Stimulated activated CD8-positive, alpha-beta memory T cell treated with anti-CD3 and anti-CD28 coated beads, Interleukin-4, amount 100 ng/mL, for 4 hours (primary cell): ENCODE measurements at places on chromosomes 1 and 21.

GRCh38 chr1:67227196-67227595, 60.9 kb downstream of the IL23R start:
- no peak for DNase-seq

DNA sequence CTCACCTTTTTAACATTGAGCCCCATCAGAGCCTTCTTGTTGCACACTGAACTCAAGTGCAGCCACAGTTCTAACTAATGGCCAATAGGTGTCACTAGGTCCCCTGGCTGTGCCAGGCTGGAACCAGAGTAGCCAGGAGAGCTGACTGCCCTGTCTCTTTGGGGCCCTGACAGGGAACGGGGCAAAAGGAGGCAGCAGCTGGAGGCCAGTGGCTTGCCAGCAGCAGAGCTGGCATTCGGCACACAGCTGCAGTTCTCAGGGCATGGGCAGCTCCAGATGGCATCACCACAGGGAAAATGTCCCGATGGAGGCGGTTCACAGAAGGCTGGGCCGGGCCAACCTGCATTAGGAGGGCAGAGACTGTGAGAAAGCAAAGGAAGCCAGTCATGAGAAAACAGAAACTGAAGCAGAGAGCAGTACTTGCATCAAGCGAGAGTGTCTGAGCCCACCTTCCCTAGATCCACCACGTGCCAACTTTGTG, 188.6 kb downstream of the FCRL5 start:
- no peak for DNase-seq

DNA sequence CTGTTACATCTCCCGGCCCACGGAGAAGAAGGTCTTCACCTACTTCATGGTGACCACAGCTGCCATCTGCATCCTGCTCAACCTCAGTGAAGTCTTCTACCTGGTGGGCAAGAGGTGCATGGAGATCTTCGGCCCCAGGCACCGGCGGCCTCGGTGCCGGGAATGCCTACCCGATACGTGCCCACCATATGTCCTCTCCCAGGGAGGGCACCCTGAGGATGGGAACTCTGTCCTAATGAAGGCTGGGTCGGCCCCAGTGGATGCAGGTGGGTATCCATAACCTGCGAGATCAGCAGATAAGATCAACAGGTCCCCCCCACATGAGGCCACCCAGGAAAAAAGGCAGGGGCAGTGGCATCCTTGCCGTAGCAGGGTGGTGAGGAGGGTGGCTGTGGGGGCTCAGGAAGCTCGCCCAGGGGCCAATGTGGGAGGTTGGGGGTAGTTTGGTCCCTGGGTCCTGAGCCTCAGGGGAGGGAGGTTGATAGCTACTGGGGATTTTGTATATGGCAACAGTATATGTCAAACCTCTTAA, 2.3 kb downstream of the GJB4 start:
- DNase-seq: no peak

DNA sequence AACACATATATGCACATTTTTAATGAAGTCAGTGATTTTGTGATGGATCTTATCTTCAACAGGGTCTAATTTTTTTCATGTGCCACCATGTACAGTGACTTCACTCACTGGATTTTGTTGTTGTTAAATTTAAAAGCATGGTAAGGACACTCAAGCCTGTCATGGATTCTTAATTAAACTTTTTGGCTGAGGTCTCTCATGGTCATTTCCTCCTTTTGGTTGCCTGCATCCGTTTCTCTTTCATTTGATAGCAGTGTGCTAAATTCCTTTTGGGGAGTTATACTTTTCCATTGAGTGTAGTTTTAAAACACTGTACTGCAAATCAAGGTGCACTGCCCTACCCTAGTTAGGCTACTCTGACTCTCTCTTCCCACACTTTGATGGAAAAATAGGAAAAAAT, 13.2 kb upstream of the CRB1 start:
- no peak for DNase-seq

DNA sequence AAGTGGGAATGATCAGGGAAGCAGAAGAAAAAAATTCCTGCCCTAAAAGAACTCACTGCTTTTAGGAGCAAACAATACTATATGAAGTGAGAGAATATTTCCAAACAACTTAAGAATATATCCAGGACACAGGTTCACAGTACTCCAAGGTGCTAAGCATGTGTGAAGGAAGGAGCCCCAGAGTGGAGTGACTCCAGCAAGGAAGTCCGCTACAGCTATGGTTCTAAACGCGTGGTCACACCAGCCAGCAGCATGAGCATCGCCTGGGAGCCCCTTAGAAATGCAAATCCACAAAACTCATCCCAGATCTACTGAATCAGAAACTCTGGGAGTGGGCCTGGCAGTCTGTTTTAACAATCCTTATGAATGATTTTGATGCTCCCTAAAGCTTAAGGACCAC, 36.1 kb downstream of the GADD45A start:
- no peak for DNase-seq

DNA sequence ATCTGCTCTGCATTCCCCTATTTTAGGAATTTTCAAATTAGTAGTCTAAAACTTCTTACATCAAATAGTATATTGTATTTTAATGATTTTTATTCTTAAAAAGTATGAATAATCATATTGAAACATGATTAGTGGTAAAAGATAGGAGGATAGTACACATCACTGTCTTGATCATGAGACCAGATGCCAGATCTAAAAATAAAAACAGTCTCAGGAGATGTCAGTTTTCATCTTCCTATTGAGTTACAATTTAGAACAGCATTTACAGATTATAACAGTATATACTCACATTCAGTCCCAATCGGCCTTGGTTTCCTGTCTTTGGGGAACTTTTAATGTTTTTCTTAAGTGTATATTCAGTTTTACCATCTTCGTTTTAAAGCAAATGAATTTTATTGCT, 95.9 kb downstream of the USP25 start:
- DNase-seq: no peak

- DNase-seq: no peak
These were observed 97.1 kb downstream of the FASLG start for GRCh38 chr1:172756024-172756423.

- no peak for DNase-seq
These were observed 50.3 kb downstream of the MCOLN2 start for GRCh38 chr1:84946631-84947030.

GRCh38 chr1:48947761-48948537, 171.3 kb upstream of the BEND5 start:
- no peak for DNase-seq

DNA sequence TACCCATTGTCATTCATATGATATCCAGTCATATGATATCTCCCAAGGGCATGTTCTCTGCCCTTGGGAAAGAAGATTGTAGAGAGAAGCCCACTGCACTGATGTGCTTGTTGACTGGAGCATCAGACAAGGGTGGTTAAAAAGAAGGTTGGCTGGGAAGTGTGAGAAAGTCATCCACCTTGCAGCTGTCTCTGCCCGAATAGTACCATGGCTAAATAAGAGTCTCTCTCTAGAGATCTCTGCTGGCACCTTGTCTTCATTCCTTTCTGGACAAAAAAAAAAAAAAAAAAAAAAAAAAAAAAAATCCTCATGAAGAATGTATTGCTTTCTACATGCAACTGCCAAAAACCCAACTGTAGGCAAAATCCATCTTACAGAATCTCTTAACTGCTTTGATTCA, 349.7 kb upstream of the ESRRG start:
- no peak for DNase-seq

DNA sequence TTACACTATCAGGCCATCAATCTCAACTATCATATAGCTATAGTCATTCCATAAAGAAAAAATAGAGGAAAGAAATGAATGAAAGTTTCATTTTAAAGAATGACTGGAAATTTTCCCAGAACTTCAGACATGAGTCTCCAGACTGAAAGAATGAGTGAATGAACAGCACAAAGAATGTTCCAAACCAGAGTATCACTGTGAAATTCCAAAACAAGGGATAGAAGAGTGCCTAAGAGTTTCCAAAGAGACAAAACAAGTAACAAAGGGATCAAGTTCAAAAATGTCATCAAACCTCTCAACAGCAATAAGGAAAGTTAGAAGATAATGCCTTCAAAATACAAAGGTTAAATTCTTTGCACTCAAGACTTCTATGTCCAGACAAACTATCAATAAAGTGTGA, 114.9 kb downstream of the DENND1B start:
- no peak for DNase-seq

DNA sequence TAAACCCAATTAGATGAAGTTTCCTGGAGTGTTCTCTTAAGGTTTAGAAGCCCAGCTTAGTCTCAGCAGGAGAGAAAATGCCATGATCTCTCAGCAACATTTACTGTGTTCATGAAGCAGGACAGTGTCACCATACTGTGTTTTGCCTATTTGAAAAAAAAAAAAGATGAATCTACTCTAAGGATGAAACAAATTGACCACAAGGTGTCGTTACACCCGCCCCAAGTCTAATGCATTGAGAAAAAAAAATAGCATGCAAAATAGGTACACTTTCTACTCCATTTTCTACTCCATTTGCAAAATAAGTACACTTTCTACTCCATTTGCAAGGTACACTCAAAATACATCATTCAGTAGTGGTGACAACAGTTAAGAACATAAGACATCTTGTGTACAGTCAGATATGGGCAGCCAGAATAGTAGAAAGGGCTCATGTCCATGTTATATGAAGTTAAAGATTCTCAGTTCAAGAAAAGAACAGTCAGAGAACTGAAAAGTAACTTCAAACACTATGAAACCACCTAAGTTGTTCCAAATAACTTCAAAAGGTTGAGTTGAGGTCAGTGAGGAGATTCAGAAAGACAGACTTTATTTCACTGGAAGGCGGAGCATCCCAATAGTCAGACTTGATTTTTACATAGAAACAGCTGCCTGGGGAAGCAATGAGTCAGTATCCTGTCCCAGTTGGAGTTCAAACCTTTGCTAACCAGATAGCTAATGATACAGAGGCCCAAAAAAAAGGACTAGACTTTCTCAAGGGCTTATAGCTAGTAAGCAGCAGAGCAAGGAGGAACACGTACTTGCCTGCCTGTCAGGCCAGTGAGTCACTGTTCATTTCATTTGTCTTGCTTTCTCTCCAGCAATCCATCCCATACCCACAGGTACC, 13.3 kb downstream of the PLPPR5 start:
- DNase-seq: no peak

DNA sequence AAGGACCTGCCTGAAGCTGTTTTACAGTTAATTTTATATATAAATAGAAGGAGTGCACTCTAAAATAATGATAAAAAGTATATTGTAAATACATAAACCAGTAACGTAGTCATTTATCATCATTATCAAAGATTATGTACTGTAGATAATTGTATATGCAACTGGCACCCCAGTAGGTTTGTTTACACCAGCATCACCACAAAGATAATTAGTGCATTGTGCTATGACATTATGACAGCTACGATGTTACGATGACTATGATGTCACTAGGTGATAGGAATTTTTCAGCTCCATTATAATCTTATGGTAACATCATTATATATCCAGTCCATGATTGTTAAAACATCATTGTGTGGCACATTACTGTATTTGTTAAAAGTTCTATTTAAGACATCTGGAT, 185.2 kb downstream of the LBR start:
- no peak for DNase-seq

DNA sequence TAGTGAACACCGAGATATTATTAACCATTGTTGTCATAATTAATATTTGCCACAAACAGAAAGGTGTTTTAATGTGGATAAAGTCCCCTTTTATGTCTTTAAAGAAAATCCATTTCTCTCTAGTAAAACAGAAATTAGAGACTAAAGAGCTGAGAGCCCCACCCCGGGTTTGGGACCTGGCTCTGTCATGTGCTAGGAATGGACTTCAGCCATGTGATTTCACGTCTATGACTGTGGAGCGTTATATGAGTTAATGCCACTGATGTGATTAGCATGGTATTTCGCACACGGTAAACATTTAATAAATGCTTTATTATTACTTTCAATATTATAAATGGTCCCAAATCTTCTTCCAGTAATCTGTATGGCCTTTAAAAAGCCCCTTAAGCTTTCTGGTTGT, 205.0 kb upstream of the NFIA start:
- no peak for DNase-seq

- no peak for DNase-seq
These were observed 3.2 kb upstream of the FGR start for GRCh38 chr1:27638047-27638734.

- DNase-seq: no peak
These were observed 37.0 kb upstream of the PLPPR4 start for GRCh38 chr1:99227056-99227897.

GRCh38 chr1:3522564-3523265, 68.2 kb downstream of the ARHGEF16 start:
- no peak for DNase-seq

GRCh38 chr1:204883405-204883804, 12.7 kb downstream of the NFASC start:
- DNase-seq: no peak

DNA sequence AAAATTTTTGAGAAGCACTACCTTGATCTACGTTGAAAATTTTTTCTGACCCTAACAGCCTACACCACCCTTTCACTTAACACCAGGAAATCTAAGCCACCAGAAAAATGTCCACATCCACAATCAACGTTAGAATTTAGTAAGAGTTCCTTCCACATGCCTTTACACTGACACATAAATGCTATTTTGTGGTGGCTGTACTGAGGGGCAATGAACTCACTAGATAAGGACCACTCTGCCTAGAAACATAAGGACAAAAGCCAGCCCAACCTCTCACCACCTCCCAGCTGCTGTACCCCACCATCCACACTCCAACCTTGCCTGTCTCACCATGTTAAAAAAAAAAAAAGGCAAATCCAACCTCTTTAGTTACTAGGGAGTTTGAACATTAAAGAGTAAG, 29.8 kb downstream of the PARP1 start:
- no peak for DNase-seq
